Stimulated activated CD8-positive, alpha-beta memory T cell treated with anti-CD3 and anti-CD28 coated beads, Interleukin-4, amount 100 ng/mL, for 4 hours (primary cell): ENCODE measurements at places on chromosomes 1 and 21.

DNA sequence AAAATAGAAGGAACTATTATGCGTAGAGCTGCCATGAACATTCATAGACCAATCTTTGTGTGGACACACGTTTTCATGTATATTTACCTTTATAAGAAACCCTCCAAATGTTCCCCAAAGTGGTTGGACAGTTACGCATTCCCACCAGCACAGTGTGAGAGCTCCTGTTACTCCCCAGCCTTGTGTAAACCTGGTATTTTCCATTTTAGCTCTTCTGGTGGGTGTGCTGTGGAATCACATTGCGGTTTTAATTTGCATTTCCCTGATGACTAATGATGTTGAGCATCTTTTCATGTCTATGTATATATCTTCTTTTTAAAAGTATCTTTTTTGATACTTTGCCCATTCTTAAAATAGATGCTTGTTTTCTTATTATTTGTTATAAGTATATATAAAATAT is 3.2 kb upstream of the UBASH3A start:
- DNase-seq = no peak

DNA sequence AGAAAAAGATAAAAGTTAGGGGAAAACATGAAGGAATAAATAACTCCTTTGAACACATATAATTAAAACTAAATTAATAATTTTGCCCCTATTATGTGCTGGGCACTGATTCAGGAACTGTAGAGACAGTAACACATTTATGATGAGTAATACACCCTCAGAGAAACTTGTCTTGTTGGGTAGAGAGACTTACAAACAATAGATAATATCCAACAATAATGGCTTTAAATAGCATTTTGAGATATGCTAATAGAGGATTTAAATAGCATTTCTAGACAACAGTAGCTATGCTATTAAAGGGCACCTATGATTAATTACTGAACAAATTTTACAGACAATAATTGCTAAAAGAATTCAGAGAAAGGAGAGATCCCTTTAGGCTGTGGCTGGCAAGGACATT is 455.5 kb downstream of the NUF2 start:
- no peak for DNase-seq

DNA sequence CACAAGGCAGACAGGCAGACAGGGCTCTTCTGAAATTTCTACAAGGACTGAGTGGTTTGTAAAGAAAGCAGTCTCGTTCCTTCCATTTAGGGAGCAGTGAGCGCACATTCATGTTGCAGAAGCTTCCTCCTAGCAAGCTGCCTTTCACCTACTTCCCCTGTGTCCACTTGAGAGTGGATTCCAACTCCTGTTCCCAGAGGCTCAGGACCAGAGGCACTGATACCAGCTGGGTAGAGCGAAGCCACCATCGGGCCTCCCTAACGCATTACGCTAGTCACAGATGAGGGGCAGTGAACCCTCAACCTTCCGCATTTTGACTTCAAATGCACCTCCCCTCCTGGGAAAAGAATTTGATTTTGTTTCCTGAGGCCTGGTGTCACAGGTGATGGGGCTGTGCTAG is 215.8 kb downstream of the SIPA1L2 start:
- no peak for DNase-seq

DNA sequence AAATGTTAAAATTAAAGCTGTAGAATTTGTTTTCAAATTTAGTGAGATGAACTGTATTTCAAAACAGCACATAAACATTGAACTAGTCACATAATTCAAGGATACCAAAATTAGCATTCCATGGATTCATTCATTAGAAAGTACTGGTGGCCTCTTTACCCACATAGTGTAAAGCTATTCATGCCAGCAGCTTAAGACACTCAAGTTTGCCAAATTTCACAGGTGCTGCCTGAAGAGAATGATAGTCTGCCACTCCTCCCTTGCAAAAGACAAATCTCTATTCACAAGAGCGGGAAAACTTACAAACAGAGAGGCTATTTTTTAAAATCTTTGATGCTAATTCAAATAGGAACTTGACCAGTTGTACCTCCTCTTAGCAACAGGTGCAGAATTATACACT is 337.0 kb downstream of the BRINP3 start:
- no peak for DNase-seq

GRCh38 chr21:36379251-36379650 is 5.9 kb upstream of the CHAF1B start:
- DNase-seq = no peak

GRCh38 chr1:207335695-207336363 is 14.4 kb downstream of the CD55 start:
- no peak for DNase-seq

- DNase-seq = no peak
These were observed 19.3 kb downstream of the PGLYRP3 start for GRCh38 chr1:153293480-153293775.

DNA sequence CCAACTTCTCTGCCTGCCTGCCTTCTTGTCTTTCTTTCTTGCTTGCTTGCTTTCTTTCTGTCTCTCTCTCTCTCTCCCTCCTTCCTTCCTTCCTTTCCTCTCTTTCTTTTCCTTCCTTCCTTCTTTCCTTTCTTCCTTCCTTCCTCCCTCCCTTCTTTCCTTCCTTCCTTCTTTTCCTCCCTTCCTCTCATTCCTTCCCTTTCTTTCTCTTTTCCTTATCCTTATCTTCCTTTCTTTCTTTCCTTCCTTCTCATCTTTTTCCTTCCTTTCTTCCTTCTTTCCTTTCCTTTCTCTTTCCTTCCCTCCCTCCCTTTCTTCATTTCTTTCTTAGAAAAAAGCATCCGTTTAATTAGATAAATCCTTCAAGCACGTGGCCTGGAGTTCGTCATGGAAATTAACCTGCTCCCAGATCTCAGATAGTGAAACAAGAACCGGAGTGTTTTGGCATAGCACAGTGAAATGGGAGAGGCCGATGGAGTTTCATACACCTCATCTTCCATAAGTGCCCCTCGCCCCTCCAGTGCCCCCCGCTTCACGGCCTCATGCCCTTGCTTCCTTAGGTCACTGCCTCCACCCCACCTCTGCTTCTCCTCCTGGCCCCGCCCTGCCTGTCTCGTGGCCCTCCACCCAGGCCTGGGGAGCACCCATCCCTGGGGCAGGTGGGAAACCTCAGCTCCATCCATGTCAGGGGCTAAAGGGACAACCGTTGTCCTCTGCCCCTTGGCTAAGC is 11.3 kb downstream of the CASZ1 start:
- DNase-seq = no peak

DNA sequence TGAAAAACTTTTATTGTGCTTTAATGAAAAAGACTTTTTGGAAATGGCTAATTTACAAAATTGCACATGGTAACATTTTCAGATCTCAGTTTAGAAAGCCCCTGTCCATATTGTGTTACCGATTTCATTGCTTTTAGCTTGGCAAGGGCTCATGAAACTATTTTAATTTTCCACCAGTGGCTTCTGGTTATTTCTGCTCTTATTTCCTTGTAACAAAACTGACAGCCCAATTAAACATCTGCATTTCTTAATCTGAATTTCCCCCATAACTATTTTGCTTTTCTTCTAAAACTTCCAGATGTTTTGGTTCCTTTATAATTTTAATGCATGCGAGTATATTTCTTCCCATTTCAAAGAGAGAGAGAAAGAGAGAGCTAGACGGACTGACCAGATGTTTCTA is 264.8 kb downstream of the PTPRC start:
- DNase-seq = no peak

- DNase-seq = no peak
These were observed 7.1 kb upstream of the SLAMF7 start for GRCh38 chr1:160731990-160732389.

DNA sequence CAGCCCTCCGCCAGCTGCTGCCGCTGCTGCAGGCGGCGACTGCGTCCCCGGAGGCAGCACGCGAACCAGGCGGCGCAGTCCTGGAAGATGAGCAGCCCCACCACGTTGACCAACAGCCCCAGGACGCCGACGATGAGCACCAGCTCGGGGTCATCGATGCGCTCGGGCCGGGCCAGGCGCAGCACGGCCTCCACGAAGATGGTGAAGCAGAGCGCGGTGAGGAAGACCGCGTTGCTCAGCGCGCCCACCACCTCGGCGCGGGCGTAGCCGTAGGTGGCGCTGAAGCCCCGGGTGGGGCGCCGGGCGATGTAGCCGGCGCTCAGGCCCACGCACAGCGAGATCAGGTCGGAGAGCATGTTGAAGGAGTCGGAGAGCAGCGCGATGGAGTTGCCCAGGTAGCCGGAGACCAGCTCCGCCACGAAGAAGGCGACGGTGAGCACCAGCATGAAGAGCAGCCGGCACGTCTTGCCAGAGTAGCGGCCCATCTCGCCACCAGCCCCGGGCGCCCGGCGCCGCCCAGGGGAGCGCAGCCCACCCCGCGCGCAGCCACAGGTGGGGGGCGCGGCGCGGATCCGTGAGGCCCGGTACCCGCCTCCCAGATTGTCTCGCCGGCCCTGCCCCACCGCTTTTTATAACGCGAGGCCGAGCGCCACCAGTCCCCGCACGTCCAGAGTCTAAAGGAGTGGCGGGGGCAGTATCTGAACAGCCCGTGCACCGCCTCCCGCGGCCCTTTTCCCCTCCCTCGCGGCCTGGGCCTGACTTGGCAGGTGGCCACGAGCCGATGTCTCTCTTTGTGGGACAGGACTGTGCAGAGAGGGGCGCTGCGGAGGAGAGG is at the start of gene SLC30A10:
Gene SLC30A10 (minus strand): TSS at position 602 of the 835 bp plus-strand sequence. CDS start 117 bp downstream, at position 485.
- DNase-seq = no peak

DNA sequence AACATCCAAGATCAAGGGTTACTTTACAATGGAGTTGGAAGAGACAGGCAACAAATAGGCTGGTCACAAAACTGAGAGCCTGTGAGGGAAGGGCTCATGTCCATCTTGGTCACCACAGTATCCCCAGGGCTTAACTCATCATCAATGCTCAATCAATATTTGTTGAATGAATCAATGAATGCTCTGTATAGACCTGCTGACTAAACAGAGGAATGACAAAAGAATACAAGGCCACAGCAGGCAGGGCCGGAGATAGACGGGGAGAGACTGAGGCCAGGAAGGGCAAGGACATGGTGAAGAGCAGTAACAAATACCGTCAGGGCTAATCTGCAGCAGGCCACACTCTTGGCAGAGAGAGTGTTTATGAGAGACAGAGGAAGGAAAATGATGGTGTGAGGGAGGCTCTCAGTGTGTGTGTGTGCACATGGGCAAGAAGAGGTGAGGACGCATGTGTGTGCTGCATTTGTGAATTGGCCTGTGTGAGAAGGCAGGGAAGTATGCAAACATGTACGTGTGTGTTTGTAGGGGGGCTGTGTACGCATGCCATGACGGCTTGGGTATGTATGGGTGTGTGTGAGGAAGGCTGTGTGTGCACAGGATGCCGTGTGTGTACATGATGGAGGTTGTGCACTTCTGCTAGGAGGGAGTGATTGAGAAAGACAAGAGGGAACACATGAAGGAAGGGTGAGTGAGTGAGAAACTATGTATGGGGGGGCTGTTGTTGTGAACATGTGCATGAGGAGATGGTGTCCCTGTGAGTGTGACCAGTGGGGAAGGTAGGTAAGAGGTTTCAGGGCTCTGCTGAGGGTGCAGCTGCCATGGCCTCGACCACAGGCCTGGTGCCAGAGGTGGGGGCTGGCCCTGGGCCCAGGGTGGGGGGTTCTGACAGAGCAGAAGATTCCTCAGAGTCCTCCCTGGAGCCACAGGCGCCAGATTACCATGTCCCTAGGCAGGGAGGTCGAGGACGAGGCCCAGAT is 15.4 kb downstream of the AHDC1 start:
- DNase-seq = no peak

DNA sequence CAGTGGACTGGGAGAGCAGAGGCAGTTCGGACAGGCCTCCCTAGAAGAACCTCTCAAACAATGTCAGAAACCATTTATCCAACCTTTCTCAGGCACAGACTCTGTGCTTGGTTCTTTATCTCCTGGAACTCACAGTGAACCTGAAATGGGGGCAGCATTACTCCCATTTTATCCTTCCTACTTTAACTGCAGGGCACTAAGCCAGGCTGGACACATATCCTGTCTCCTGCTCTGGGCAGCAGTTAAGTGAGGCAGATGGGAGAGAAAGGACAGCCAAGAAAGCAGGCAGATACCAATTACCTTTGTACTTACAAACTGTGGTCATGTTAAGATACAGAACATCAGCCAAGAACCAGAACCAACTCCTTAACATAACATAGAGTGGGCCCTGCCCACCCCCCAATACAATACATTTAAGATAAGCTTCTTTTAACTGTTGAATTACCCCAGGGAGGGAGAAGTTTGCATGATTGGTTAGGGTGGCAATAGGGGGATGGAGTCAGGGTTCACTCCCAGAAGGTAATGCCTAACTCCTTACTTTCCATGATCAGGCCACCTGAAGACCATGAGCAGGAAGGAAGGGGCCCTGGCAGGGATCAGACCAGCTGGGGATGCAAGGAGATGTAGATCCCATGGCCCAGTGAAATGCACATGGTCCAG is 10.9 kb downstream of the KDF1 start:
- no peak for DNase-seq

DNA sequence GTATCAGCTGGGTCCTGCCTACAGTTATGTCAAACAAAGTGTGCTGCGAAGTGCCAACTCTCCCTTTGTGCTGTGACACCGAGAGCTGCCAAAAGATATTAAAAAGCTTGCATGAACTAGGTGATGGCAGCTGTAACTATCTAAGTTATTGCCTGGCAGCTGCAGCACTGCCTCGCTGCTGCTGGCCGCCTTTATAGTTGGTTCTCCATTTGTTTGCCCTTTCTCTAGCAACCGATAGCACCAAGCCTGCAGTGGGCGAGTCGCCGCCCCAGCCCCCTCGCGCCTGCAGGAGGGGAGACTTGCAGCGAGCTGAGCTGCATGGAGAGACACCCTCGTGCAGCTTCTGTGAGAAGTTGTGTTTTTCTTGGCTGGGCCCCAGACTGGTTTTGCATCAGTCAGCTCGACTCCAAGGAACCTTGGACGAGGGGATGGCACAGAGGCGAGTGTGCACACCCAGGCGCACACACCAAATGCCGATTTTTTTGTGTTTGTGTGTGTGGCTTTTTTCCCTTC is 330.6 kb downstream of the RPS6KC1 start:
- no peak for DNase-seq

DNA sequence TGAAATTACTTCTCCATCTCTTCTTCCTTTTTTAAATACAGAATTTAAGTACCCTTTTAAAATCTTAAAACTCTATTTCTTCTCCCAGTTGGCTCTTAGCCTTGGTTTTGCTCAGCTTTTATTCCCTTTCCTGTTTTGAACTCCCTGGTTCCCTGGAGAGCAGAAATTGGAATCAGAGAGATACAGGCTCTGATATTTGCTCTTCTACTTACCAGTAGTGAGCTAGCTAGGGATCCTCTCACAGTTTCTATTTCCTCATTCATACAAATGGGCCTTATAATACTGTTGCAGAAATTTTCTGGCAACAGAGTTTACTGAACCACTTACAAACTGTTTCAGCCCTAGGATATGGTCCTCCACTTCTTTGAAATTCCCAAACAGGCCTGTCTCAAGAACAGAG is 606.3 kb downstream of the NUF2 start:
- DNase-seq = no peak
